ENCODE measurements at places on chromosomes 3 and 15. TPM values are rescaled to one million over a fixed set of nuclear protein-coding genes. Genes with fewer than 3 reads are reported as not detected.
A peak's percentile ranks its signal among the peaks of the same experiment; 100 is the strongest.

- DNase-seq: peak; percentile 34
Observed at GRCh38 chr3:157520485-157521150, 17.4 kb upstream of the VEPH1 start.

FANCD2OS gene
- polyA plus RNA-seq: not detected

DNA sequence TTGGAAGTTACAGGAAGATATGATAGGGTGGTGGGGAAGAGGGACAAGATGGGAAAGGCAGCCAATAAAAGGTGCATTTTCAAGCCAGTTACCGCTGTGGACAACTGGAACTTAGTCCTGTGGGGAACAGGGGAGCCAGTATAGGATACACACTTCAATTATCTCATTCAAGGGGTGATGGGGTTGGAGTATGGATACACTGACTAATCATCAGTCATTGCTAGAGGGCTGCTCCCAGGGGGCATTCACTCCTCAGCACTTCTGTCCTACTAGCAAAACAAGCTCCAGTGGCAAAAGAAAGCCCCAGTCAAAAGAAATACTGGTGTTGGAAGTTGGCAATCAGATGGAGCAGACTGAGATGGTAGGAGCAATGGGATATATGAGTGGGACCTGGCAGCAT, 183.4 kb upstream of the GADL1 start:
- DNase-seq: no peak

DNA sequence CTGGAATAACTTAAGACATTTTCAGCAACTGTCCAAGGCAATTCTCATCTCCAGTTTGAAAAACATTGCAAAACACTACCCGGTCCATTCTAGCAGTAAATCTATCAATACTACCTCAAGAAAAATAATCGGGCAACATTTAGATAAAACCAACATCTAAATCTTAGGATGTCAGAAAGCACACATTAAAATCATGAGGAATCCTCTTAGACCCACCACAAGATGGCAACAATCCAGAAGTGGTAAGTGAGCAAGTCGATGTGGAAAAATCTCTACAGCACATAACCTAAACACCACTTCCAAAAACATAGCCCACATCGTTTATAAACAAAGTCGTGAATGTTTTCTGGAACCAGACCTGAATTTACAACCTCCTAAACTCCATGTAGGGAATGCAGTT, 5.7 kb downstream of the PLCH1 start:
- DNase-seq: no peak

DNA sequence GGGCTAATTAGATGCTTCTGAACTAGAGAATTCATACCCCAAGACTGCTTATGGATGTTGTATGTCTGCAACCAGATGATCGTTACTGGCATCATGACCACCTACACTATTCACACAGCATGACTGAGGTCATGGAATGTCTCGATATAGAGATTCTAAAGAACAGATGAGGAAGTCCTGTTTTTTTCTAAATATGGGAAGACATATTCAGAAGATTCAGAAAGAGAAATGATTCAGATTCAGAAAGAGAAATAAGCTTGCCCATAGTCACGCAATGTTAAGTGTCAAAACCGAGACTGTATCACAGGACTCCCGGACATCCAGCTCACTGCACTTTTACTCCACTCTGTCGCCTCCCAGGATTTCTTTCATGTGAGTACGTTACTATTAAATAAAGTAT, 136.2 kb downstream of the TPRG1 start:
- DNase-seq: no peak

DNA sequence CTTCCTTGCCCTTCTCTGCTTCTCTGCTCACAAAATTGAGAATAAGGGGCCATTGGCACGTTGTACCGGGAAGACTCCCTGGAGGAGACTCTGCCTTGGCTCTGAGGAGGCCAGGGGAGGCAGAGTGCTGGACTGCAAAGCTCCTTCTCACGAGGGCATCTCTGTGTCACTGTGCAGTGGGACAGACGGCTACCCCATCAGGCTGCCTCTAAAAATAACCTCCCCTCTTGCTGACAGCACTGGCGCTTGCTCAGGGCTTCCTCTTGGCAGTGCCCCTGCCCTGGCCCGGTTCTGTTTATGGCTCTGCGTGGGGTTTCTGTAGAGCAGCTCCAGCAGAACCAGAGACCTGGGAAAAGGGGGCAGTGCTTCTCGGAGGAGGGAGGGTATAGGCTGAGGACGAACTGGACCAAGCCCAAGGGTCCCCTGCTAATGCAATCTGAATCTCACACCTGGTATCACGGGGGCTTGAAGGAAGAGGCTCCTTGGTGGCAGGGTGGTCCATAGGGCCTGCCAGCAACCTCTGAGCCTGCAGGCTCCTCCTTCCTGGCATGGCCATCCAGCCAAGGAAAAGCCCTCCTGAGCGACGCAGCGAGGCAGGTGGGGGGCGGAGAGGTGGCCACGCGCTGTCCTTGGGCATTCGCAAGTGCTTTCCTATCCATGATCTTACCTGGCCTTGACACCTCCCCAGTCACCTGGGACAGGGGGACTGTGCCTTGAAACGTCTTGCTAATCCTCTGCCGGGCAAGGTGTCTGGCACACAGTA, 63.3 kb upstream of the TLE3 start:
- DNase-seq: no peak

DNA sequence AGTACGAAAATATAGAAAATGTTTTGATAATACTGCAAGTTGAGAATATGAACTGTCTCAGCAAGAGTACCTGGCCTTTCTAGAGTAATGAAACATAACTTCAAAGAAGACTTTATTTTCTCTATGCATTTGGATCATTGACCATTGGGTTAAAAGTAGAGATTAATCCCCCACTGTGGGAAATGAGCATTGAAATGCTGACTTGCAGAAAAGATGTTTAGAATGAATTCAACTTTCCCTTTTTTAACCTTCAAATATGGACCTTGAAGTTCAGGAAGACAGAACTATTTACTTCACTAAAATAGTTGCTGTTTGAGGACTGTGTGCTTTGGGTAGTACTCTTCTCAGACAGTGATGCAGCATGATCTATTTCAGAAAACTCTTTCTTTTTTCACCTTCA, 75.7 kb downstream of the NLGN1 start:
- DNase-seq: no peak
